ENCODE measurements at places on chromosomes 13 and 19.
A peak's percentile ranks its signal among the peaks of the same experiment; 100 is the strongest.

DNA sequence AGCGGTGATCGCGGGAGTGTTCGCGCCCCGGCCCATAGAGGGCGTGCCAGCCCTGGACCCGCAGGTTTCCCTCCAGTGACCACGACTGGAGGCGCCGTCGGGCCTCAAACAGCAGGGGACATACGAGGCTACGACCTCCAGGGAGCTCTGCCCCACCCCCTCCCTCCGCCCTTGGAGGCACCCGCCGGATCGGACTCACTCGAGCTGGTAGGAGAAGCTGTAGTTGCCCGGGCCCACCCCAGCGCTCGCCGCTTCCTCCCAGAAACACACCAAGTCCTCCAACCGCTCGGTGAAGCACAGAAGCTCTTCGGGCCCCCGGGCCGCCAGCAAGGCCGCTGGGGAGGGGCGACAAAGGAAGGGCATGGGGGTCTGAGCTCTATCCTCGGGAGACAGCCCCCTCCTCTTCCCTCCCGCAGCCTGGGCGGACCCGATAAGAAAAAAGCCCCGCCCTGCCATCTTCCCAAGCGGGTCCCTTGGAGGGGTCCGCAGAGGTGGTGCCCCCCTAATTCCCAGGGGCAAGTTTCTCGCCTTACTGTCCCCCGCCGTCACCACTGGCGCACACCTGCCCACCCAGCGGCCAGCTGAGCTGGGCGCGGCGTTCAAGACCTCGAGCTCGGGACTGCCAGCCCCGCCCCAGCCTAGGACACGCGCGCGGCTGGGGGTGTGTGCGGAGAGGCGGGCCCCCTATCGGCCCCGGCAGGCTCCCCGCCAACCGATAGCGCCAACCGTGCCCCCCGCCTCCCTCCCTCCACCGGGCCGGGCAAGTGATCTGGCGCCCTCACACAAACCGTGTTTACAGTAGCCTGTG lies 1.0 kb downstream of the EPOR start:
- H3K27me3 ChIP-seq: peaks cover 6% of the 10 kb centered on the region
- peak; percentile 74 for DNase-seq
- H3K36me3 ChIP-seq: peaks cover 5% of the 10 kb centered on the region
- peak overlapping the region; percentile 89 for H3K4me3 ChIP-seq
- peak overlapping the region; percentile 56 for H3K27ac ChIP-seq

GRCh38 chr19:42165146-42165545 lies 32.9 kb upstream of the POU2F2 start:
- H3K4me3 ChIP-seq: no peak overlapping the region
- no peak for DNase-seq
- H3K27me3 ChIP-seq: peaks cover 5% of the 10 kb centered on the region
- H3K36me3 ChIP-seq: no peaks in the 10 kb centered on the region

- H3K27ac ChIP-seq: no peak overlapping the region
- no peak for DNase-seq
- H3K27me3 ChIP-seq: peaks cover 12% of the 10 kb centered on the region
- no peaks in the 10 kb centered on the region for H3K4me1 ChIP-seq
Observed at GRCh38 chr13:44406617-44407016, 33.0 kb downstream of the SERP2 start.

DNA sequence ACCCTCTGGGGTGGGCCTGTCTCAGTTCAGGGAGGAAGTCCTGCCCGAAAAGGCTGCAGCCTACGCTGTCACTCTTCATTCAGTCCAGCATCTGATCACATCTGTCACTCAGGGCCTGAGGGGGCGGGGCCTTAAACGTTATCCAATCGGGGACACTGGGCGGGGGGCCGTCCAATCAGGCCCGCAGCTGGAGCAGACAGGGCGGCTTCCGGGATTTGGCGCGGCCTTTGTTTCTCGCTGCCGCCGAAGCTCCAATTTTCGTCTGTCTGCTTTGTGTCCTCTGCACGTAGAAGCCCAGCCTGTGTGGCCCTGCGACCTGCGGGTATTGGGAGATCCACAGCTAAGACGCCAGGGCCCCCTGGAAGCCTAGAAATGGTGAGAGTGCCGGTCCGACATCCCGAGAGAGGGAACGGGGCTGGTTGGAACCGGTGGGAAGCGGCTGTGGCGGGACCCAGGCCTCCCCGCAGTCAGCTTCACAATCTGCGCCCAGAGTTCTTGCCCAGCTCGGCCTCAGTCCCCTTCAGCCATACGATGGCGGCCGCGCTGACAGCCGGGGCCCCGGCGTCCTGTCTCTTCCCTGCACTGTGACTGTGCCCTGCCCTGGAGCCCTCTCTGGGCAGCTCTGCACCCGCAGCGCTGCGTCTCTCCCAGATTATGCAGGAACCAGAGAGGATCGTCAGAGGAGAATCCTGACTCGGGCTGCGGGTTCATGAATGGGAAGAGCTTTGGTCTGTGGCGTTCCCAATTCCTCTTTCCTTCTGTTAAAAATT lies at the start of gene ZNF730:
Gene ZNF730, plus strand, starts transcription at position 224 of the 770 bp plus-strand sequence. Its CDS starts 149 bp downstream, at position 373.
- H3K4me3 ChIP-seq: peak within 1 kb of the TSS; percentile 89
- DNase-seq: peak; percentile 53
- H3K27ac ChIP-seq: no peak within 1 kb of the TSS
- peaks cover 5% of the 10 kb centered on the region for H3K4me1 ChIP-seq
- peaks cover 15% of the 10 kb centered on the region for H3K36me3 ChIP-seq

All from activated T-cell treated with anti-CD3 and anti-CD28 coated beads, Interleukin-2, amount 50 U/mL, for 72 hours (primary cell).